ENCODE measurements at places on chromosomes 7 and 10. TPM values are rescaled to one million over a fixed set of nuclear protein-coding genes. Genes with fewer than 3 reads are reported as not detected.

- ATAC-seq: no peak
Measured at GRCh38 chr10:14089556-14090292, 241.0 kb downstream of the FRMD4A start.

- no peak for ATAC-seq
Measured at GRCh38 chr10:89255793-89256192, 4.2 kb upstream of the LIPA start.

GRCh38 chr10:105952153-105952552 lies 1212.4 kb downstream of the SORCS1 start:
- peak; percentile 70 for ATAC-seq

The ABCA13 gene
- 4.3 TPM for total RNA-seq

The BUD31 gene
- total RNA-seq: 98.9 TPM

GRCh38 chr7:57404343-57404966 lies 45.5 kb upstream of the ZNF716 start:
- no peak for ATAC-seq

DNA sequence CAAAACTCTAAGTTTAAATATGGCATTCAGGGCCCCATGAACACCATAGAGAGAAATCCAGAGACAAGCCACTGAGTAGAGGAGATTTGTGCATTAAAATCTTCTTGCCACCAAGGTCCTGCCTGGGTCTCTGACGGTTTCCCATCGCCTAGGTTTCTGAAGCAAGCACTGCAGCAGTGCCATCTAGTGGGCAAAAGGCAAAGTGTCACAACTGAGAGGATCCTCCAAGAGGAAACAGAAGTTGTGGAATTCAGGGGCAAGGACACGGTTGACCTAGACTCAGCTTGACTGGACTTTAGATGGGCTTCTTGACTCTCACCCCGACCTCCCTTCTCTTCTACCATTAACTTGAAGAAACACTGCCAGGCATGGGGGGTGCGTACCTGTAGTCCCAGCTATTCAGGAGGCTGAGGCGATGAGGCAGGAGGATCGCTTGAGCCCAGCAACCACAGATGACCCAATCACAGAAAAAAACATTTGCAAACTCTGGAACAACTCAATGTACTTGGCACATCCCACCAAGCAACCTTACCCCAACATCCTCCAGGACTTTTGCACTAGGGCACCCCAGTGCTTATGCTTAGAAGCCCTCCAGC lies 604.1 kb downstream of the GALNT17 start:
- ATAC-seq: no peak

DNA sequence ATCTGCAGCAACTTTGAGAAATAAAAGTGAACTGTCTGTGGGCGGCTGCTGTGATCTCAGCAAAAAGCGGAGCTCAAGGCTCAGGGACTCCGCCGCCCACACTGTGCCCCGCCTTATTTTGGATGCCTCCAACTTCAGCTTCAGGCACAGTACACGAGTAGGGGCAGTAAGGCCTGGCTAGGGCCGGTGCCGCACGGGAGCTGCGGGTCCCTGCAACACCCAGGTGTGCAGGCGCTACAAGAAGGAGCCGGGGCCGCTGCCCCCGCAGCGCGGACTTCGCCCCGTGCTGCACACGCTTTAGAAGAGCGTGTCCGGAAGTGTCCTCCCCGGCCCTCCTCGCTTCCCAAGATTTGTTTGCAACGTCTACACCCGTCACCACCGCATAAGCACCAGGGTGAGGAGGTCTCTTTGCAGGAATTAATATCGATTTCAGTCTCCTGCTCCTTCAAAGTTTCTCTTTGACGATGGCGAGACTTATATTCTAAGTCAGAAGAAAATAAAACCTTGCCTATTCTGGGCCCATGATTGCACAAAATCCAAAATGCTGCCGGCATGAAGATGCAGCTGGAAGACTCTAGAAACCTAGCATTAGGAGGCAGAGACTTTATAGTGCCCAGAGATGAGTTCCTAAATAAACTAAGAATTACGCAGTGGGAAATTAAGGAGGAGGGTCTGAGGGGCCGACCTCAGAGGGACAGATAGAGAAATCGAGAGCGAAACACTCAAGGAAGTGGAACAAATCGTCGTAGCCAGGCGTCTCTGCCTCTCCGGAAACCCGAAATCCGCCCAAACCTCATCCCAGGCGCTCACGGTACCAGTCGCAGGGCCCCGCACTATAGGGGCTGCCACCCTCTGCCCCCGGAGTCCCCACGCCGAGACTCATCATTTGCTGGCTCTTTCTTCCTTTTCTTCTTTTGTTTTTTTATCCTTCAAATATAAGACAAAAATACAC lies 6.4 kb downstream of the VAX1 start:
- no peak for ATAC-seq

DNA sequence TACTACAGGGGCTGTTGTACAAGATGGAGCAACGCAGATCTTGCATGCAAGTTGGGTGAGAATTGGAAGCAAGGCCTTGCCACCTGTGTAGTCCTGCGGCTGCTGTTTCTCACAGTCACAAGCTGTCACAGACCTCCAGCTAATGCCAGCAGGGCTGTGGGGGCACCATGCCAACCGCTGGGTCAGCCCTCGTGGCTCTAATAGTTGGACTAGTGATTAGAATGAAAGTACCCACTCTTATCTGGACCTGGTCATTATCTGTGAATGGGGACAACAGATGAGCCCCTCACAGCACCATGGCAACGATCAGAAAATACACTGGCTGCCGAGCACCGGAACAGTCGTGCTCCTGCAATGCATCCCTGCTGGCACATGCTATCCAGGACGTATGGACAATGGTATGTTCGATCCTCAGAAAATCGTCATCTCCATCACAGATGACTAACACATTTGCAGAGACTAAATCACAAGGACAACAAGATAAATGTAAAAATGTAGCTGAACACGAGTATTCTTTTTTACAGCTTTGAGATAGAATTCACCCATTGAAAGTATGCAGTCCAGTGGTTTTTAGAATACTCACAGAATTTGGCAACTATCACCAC lies 80.4 kb upstream of the CALN1 start:
- ATAC-seq: no peak

- no peak for ATAC-seq
Measured at GRCh38 chr10:67306588-67307205, 380.9 kb downstream of the LRRTM3 start.

DNA sequence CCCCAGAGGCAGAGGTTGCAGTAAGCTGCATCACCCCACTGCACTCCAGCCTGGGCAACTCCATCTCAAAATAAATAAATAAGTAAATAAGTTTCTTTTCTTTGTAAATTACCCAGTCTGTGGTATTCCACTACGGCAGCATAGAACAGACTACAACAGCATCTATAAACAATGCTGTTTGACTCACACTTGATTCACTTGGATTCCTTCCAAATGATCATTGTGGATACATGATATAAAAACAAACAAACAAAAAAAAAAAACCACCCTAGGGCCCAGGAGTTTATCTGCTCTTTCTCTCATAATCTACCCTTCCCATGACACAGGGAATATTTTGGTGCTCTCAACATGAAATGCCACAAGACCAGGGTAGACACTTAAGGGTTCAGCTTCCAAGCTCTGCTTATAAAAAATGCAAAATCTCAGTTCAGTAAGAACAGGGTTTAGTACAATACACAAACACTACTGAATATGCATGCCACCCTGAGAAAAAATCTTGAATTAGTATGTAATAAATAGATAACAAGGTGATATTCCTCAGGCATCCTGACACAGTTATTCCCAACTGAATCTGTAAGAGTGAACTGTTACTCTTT lies 200.9 kb downstream of the FAM107B start:
- ATAC-seq: no peak

- no peak for ATAC-seq
Measured at GRCh38 chr7:135414850-135415439, 95.0 kb downstream of the CNOT4 start.

The GPR85 gene
- 0.32 TPM for total RNA-seq

- no peak for ATAC-seq
Measured at GRCh38 chr7:9939176-9939575, 1034.5 kb upstream of the PHF14 start.

DNA sequence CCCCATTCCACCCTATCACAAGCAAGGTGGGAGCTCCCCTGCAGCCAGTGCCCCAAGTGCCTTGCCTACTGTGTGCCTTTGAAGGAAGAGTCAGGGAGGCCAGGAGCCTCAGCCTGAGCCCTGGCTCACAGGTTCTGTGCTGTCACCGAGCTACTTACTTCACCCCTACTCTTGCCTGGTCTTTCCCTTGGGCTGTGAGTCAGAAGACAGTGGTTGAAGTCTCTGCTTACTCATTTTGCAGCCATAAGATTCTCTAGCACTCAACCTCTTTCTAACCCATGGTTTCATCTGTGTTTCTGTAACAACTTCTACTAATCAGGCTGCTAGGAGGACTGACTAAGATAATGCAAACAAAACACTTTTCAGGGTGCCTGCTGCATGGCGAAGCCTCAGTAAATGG lies 114.5 kb downstream of the PLCE1 start:
- ATAC-seq: no peak

GRCh38 chr10:34154383-34154900 lies 660.7 kb downstream of the PARD3 start:
- no peak for ATAC-seq

The C10orf90 gene
- 0.12 TPM for total RNA-seq

GRCh38 chr10:82210331-82210730 lies 335.3 kb downstream of the NRG3 start:
- no peak for ATAC-seq

GRCh38 chr7:66627151-66627681 lies 1.5 kb upstream of the KCTD7 start:
- no peak for ATAC-seq

The KLF14 gene
- total RNA-seq: not detected

The FAM237B gene
- not detected for total RNA-seq

- no peak for ATAC-seq
Measured at GRCh38 chr7:103879411-103879810, 110.0 kb downstream of the RELN start.

DNA sequence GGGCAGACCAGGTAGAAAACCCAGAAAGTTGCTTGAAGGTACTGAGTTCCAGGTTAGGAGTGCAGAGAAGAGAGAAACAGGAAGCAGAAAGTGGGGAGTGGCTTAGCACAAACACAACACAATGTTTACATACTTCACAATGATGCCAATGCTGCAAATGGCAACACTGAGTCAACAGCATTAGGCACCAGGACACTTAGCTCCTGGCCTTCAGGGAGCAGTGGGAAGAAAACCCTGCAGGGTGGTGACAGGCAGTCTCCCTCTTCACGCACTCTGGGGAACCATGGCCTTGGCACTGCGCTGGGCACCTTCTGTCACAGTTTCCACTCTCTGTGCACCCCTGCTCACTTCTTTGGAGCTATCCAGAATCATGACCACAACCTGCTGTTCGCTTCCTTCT lies 7.3 kb downstream of the ICA1 start:
- peak; percentile 52 for ATAC-seq

The TMEM72 gene
- not detected for total RNA-seq

The PILRA gene
- 2.7 TPM for total RNA-seq

The RHBDD2 gene
- total RNA-seq: 37.5 TPM

- no peak for ATAC-seq
Measured at GRCh38 chr10:14330388-14331061, at the start of gene FRMD4A. Gene FRMD4A (minus strand): TSS chr10:14330924.

DNA sequence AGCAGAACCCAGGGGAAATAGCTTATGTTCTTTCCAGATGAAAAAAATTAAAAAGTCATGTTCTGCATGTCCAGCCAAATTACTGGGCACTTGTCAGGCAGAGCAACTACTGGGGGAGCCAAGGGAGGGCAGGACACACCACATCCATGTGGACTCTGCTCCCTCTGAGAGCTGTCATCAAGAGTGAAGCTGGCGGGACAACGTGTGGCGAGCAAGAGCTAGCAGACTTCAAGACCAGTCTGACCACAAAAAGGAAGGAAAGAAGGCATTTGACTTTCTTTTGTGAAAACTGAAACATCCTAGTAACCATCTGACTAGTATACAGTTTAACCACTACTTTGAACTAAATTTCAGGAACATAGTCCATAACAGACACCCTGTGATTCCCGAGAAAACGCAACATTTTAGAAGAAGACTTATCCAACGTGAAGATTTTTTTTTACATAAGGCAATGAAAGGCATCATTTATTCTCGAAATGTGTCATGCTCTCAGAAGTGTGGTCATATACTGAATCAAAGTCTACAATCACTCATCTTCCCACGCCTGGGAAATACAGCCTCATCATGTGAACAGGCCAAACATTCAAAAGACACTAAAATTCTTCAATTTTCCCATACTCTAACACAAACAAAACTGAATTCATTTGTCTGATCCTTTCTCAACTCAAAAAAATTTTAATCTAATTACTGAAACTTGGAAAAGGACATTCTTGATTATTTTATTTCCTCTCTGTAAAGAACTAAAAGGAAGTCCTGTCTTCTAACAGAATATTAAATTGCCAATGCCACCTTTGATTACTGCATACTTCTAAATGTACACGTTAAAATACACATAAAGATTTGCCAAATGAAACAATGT lies 15.5 kb downstream of the CYTH3 start:
- ATAC-seq: no peak

DNA sequence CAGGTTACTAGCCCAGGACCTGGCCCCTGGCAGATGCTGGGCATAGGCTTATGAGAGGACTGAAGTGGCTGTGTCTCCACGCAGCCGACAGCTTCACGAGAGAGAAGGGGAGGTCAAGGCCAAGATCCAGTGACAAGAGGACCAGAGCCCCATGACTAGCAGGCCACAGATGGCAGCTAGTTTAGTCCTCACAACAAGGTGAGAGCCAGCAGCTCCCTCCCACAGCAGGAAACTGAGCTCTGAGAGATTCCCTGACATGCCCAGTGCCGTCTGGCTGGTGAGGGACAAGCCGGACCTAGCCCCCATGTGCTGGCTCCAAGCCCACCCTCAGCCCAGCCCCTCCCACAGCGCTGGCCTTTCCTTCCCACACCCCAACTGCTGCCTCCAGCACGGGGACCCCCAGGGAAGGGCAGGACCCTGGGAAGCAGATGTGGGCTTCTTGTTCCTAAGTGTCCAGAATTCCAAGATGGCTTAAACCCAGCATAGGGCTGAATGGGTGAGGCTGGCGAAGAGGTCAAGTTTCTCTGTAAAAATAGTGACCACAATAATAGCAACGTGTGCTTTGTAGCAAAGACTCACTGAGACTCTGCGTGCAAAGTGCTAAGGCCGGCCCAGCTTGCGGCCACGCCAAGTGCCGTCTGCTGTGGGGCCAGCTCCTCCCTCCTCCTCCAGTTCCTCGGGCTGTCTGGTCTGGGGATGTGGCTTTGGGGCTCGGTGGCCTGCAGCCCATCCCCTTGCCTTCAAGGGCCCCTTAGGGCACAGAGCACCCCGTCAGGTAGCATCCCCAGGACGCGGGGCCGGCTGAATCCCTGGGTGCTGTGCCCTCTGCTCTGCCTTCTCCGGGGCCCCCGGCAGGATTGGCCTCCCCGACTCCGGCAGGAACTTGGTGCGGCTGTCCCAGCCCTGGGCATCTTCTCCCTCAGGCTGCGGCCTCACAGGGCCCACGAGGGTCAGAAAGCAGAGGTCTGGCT lies 7.8 kb upstream of the FAM20C start:
- no peak for ATAC-seq
